SK-N-SH (cell line): ENCODE measurements at places on chromosomes 6 and 20. TPM values are rescaled to one million over a fixed set of nuclear protein-coding genes. Genes with fewer than 3 reads are reported as not detected.

Gene TNFRSF21
- 5.8 and 9.2 TPM in 2 replicates for polyA plus RNA-seq

Gene HMGN3
- 57.6 and 64.5 TPM in 2 replicates for polyA plus RNA-seq

Gene TBC1D20
- 27.7 and 37.7 TPM in 2 replicates for polyA plus RNA-seq

Gene SLC17A2
- polyA plus RNA-seq = not detected in 2 replicates

Gene DAAM2
- 0.20 and 0.23 TPM in 2 replicates for polyA plus RNA-seq

Gene GUCA1A
- polyA plus RNA-seq = 0.77 and 0.88 TPM in 2 replicates

Gene CTAGE9
- polyA plus RNA-seq = not detected in 2 replicates

DNA sequence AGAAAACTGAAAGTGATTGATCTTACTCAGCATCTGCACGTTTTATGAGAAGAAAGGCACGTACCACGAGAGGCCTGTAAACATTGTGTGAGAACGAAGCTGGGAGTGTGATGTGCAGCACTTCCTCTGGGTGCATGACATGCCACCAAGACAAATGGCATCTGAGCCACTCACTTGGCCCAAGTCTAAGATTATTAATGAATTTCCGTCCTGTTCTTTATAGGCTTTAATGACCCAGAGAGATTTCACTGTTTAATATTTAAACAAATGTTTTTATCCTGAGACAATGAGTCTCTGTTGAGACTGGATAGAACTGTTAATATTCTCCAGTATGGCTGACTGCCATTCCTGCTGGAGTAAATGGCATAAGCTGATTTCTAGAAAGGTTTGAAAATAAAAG, 172.6 kb upstream of the PHACTR1 start:
- no peak overlapping the region for H3K27ac ChIP-seq
- no peak overlapping the region for H3K4me3 ChIP-seq
- no peaks in the 10 kb centered on the region for H3K4me1 ChIP-seq
- H3K27me3 ChIP-seq = no peaks in the 10 kb centered on the region
- no peak for DNase-seq

GRCh38 chr6:159819932-159820640, 20.0 kb downstream of the PNLDC1 start:
- no peak overlapping the region for H3K27ac ChIP-seq
- no peak for DNase-seq
- H3K4me1 ChIP-seq = no peaks in the 10 kb centered on the region; the same call in 1 of the 2 replicates
- no peaks in the 10 kb centered on the region for H3K36me3 ChIP-seq
- no peak overlapping the region for H3K4me3 ChIP-seq

DNA sequence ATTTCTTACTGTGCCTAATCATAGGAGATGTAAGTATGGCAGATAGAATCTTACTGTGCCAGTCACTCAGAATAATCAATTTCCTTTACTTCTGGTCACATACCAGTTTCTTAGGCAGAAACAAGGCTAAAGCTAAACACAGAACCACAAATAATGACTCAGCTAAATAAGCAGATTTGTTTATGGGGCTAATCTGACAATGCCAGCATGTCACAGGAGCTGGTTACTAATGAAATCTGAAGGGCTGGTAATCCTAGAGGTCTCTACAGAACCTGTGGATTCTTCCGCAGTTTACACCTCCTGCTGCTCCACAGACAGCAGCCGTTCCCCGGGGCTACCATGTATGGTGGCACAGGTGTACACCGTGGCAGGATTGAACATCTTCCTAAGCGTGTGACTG, 80.8 kb downstream of the LYRM4 start:
- H3K36me3 ChIP-seq = no peaks in the 10 kb centered on the region
- no peak overlapping the region for H3K4me3 ChIP-seq
- DNase-seq = no peak

DNA sequence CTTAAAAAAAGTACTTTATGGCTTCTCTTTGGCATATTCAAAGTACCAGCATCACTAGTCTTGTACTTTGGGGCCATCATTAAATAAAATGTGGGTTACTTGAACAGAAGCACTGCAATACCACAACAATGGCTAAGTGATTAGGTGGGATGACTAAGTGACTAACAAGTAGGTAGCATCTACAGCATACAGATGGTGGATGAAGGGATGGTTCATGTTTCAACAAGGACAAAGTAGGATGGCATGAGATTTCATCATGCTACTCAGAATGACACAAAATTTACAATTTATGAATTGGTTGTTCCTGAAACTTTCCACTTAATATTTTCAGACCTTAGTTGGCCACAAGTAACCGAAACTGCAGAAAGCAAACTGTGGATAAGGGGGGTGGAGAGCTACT, 7.7 kb downstream of the MPC1 start:
- no peaks in the 10 kb centered on the region for H3K36me3 ChIP-seq
- no peak overlapping the region for H3K27ac ChIP-seq
- H3K4me3 ChIP-seq = no peak overlapping the region
- H3K4me1 ChIP-seq = no peaks in the 10 kb centered on the region
- no peak for DNase-seq

- H3K4me3 ChIP-seq = no peak overlapping the region
- no peak overlapping the region for H3K27ac ChIP-seq
- no peaks in the 10 kb centered on the region for H3K4me1 ChIP-seq
- no peaks in the 10 kb centered on the region for H3K27me3 ChIP-seq
- no peak for DNase-seq
- no peaks in the 10 kb centered on the region for H3K36me3 ChIP-seq
Measured at GRCh38 chr6:17588011-17588410, 12.1 kb upstream of the FAM8A1 start.

GRCh38 chr6:27687154-27688013, 214.5 kb upstream of the ZNF184 start:
- no peaks in the 10 kb centered on the region for H3K36me3 ChIP-seq
- peak; percentile 78 for DNase-seq
- H3K4me3 ChIP-seq = peak overlapping the region; percentile 92
- peak overlapping the region; percentile 47 for H3K27ac ChIP-seq
- no peaks in the 10 kb centered on the region; the same call in 1 of the 2 replicates for H3K27me3 ChIP-seq
- no peaks in the 10 kb centered on the region for H3K4me1 ChIP-seq

- peaks cover 11% of the 10 kb centered on the region; the same call in 1 of the 2 replicates for H3K27me3 ChIP-seq
- no peak overlapping the region for H3K27ac ChIP-seq
- H3K36me3 ChIP-seq = no peaks in the 10 kb centered on the region
- H3K4me3 ChIP-seq = no peak overlapping the region
- no peaks in the 10 kb centered on the region for H3K4me1 ChIP-seq
- no peak for DNase-seq
Measured at GRCh38 chr6:5851261-5851757, 155.4 kb downstream of the NRN1 start.

DNA sequence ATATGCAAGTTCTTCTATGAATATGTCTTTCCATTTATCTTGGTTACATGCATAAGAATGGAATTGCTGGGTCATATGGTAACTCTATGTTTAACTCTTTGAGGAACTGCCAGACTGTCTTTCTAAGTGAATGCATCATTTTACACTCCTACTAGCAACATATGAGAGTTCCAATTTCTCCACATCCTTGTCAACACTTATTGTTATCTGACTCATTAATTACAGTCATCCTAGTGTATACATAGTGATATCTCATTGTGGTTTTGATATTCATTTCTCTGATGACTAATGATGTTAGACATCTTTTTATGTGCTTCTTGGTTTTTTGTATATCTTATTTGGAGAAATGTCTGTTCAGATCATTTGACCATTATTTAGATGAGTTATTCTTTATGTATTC, 96.7 kb upstream of the LAMP5 start:
- H3K4me3 ChIP-seq = no peak overlapping the region
- H3K36me3 ChIP-seq = peaks cover 15% of the 10 kb centered on the region
- DNase-seq = no peak

DNA sequence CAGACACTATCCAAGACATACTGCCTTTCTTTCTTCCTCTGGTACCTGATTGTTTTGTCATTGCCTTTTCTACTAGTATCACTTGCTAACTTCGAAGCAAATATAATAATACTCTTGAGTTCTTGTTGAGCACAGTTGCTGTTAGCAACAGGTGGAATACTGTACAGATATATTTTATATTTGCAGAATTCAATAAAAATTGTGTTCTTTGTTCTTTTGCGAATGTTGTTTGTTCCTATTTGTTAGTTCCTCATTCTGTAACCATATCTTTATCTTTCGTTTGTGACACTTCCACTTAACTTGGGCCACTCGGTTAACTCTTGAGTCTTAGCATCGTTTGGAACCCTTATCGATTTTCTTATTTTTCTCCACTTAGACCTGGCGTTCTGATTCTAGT, 868 bp downstream of the CYB5R4 start:
- peaks cover 4% of the 10 kb centered on the region; the same call in 1 of the 2 replicates for H3K4me1 ChIP-seq
- H3K27me3 ChIP-seq = no peaks in the 10 kb centered on the region
- no peak for DNase-seq
- H3K36me3 ChIP-seq = peaks cover 5% of the 10 kb centered on the region
- H3K27ac ChIP-seq = no peak overlapping the region; the same call in 1 of the 2 replicates

DNA sequence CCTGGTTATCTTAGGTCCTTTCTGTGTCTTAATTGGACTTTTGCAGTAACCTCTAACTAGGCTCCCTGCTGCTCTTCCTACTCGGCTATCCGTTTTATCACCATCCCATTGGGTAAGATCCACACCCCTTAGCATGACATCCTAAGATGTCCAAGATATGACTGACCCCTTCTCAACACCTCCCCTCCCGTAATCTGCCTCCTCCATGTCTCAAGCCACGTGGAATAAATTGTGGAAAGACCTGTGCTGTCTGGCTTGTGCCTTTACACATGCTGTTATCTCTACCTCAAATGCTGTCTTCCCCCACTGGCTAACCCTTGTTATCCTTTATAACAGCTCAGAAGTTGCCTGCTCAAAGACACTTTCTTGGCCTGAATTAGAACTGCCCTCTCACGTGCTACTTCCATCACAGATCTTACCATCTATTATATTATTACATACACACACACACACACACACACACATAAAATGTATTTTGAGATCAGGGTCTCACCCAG, 26.5 kb downstream of the EIF2S2 start:
- no peak overlapping the region for H3K27ac ChIP-seq
- no peak overlapping the region for H3K4me3 ChIP-seq
- H3K4me1 ChIP-seq = peaks cover 8% of the 10 kb centered on the region; the same call in 1 of the 2 replicates
- H3K36me3 ChIP-seq = peaks cover 37% of the 10 kb centered on the region
- DNase-seq = no peak

DNA sequence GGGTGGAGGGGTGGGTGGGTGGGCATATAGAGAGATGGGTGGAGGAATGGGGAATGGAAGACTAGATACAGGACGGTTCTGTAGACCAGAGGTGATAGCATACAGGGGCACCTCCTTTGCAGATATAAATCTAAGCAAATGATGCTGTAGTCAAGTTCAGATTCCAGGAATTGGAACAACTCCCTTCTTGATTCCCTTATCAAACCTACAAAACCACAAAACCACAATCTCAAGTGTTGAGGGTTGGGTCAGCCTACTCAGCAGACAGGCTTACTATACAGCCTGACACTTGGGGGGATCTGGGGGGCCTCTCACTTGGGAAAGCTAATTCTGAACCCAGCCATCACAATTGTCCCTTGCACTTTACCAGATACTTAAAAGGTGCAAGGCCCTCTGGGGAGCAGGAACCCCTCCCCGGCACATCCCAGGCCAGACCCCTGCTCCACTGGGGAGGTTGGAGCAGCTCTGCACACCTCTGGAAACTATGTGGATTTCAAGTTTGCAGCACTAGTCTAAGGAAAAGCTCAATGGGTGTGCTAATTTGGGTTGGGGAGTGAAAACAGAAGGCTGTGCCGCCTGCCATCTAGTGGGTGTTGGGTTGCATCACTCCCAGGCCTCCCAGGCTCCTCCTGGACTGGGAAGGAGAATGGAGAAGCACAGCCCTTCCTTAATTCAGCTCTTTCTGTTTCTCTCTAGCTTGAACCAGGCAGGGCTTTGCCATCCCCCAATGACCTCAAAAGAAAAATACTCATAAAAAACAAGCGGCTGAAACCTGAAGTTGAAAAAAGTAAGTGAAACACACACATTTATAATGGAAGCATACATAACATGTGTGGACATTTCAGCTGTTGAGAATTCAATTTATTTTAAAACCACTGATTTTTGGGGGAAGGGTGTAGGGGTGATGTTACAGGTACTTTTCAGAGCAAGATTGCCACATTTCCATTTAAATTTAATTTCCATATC, 121.2 kb upstream of the LAMP5 start:
- H3K4me1 ChIP-seq = no peaks in the 10 kb centered on the region
- peaks cover 35% of the 10 kb centered on the region for H3K36me3 ChIP-seq
- peak; percentile 77 for DNase-seq

DNA sequence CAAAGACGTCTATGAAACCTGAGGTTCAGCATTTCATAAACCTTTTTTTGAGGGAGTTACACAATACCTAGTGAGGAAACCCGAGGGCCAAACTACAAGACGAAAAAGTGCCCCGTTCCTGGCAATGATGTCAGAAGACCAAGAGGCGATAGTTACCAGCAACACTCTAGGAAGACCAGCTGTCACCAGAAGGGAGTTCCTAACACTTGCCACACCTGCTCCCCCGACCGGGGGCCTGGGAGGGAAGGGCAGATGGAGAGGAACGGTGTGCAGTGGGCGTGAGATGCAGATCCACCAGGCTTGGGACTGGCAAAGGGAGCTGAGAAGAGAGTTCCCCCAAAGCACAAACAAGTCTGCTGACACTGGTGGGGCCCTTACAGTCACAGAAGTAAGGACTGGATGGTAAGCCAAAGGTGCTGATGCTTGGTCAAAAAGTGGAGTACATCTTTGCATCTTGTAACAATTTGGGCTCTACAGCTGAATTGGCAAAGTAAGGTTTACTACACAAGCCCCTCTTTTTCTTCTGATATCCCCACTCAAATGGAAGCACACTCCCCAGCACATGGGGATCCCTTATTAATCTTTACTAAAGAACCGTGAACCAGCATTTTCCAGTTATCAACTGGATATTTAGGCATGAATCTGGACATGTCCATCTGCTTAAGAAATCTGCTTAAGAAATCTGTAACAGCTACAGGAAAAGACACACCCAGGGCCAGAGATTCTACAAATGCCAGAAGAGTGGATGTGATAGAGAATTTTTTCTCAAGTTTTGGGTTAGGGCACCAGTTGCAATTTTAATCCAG, 38.5 kb downstream of the PANK2 start:
- H3K4me3 ChIP-seq = no peak overlapping the region
- no peak for DNase-seq
- peaks cover 8% of the 10 kb centered on the region; the same call in 1 of the 2 replicates for H3K4me1 ChIP-seq
- H3K27ac ChIP-seq = peak overlapping the region; percentile 25; the same call in 1 of the 2 replicates
- peaks cover 20% of the 10 kb centered on the region for H3K36me3 ChIP-seq
- no peaks in the 10 kb centered on the region for H3K27me3 ChIP-seq

DNA sequence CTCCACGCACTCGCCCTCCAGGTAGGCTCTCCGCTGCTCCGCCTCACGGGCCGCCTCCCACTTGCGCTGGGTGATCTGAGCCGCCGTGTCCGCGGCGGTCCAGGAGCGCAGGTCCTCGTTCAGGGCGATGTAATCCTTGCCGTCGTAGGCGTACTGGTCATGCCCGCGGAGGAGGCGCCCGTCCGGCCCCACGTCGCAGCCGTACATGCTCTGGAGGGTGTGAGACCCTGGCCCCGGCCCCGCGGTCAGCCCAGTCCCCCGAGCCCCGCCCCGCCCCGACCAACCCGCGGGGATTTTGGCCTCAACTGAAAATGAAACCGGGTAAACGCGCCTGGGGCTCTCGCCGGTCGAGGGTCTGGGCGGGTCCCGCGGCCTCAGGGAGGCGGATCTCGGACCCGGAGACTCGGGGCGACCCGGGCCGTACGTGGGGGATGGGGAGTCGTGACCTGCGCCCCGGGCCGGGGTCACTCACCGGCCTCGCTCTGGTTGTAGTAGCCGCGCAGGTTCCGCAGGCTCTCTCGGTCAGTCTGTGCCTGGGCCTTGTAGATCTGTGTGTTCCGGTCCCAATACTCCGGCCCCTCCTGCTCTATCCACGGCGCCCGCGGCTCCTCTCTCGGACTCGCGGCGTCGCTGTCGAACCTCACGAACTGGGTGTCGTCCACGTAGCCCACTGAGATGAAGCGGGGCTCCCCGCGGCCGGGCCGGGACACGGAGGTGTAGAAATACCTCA, 598 bp downstream of the HLA-B start:
- no peak overlapping the region for H3K27ac ChIP-seq
- H3K27me3 ChIP-seq = no peaks in the 10 kb centered on the region; the same call in 1 of the 2 replicates
- H3K4me3 ChIP-seq = peak overlapping the region; percentile 49
- H3K36me3 ChIP-seq = no peaks in the 10 kb centered on the region
- H3K4me1 ChIP-seq = no peaks in the 10 kb centered on the region
- peak; percentile 20 for DNase-seq
